Foreskin melanocyte (primary cell): ENCODE measurements at places on chromosomes 2 and 18.
A peak's percentile ranks its signal among the peaks of the same experiment; 100 is the strongest.

DNA sequence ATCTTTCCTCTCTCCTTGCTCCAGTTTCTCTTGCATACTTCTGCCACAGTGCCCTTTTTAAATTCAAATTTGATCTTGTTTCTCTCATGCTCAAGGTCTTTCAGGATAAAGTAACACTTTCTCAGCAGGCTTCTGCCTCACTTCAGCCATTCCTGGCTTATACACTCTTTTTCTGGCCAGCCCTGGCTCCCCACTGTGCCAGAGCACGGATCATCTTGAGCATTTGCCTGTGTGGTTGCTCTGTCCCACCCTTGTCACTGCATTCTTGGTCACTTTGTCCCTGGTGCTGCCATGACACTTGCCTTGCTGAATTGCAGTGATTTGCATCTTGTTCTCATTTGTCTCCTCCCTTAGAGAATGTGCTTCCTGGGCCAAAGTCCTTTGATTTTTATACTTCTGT lies 634.3 kb downstream of the TMEM182 start:
- DNase-seq = no peak

- DNase-seq = no peak
These were observed 676.2 kb downstream of the ZEB2 start for GRCh38 chr2:143843686-143844085.

DNA sequence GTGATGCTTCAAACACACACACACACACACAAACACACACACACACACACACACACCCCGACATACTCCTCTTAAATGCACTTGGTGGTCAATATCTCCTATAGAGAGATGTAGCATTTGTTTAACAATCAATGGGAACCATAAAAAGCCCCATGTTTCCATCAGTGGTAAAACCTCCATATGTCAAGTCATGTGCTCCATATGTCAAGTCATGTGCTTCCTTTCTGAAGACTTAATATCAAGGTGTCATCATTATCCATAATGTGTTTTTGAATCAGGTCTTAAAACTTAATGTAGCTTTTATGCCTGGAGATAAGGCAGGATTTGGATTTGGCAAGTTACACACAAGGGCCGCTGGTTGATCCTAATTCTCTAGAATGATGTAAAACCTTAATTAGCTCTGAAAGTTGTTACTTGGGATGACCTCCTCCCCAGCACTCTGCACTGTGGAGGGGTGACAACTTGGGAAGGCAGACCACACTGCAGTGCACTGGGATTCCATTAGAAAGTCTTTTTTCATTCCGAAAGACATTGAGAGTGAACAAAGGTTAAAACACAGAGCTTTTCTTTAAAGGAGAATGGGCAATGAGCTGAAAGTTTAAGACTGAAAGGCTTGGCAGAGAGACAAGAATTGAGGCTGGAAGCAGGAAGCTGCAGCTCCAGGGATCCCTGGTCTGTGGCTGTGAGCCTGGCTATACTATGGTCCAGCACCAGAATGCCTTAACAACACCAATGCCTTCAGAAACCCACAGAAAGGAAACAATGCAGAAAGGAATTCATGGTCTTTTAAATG lies 26.4 kb downstream of the ALK start:
- peak; percentile 33 for DNase-seq

GRCh38 chr2:137964066-137964858 lies at the start of gene HNMT:
Gene HNMT (plus strand): TSS chr2:137964473. CDS start chr2:137964492, 19 bp downstream.
- DNase-seq = peak; percentile 82

GRCh38 chr2:10195278-10196109 lies 73.0 kb downstream of the RRM2 start:
- no peak for DNase-seq

- no peak for DNase-seq
These were observed 59.0 kb downstream of the SPRED2 start for GRCh38 chr2:65373365-65373918.

GRCh38 chr2:19048593-19049266 lies 309.7 kb downstream of the OSR1 start:
- no peak for DNase-seq

DNA sequence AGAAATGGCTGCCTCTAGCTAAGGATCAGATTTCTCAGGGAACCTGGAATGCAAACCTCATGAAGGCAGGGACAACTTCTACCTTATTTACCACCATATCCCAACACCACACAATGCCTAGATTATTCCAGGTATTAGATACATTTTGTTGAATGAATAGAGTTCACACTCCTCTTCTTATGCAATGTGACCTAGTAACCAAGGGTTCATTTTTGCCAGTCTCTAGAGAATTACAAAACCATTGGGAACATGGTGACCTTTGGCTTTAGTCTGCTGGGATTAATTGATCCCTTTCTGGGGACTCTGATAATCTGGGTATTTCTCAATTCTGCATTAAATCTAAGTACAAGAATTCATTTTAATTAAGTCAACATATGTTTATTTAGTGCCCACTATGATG lies 35.2 kb upstream of the SERTAD2 start:
- no peak for DNase-seq

GRCh38 chr18:23673725-23674124 lies 11.0 kb upstream of the ANKRD29 start:
- no peak for DNase-seq

DNA sequence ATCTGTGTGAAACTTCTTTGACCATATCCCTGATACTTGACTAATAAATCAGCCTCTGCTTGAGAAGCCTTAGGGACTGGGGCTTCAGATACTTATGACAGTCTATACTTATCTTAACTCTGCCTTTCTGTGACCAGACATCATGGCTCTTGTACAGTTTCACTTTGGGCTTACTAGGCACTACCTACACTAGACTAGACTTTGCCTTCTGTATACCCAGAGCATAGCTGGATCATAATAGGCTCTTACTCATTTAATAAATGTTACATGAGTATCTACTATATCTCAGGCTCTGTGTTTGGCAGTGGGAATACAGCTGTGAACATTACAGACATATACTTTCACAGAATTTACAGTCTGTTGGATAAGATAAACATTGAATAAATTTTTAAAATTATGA lies 9.0 kb downstream of the UGP2 start:
- DNase-seq = no peak

DNA sequence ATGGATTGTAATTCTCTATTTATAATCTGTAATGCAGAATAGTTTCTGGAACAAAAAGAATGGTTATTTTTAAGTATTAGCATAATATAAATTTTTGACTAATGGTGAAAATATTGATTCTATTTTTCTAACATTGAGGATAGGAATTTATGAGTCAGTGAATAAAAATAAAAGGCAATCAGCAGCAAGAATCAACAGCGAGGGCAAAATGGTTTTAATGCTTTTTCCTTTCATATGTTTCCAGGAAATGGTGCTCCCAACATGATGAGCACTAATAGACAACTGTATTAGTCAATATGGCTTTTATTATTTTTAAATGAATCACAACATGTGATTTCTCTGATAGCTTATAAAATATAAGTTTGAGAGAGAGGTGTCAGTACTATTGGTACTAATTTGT lies 90.7 kb upstream of the TFPI start:
- DNase-seq = no peak

DNA sequence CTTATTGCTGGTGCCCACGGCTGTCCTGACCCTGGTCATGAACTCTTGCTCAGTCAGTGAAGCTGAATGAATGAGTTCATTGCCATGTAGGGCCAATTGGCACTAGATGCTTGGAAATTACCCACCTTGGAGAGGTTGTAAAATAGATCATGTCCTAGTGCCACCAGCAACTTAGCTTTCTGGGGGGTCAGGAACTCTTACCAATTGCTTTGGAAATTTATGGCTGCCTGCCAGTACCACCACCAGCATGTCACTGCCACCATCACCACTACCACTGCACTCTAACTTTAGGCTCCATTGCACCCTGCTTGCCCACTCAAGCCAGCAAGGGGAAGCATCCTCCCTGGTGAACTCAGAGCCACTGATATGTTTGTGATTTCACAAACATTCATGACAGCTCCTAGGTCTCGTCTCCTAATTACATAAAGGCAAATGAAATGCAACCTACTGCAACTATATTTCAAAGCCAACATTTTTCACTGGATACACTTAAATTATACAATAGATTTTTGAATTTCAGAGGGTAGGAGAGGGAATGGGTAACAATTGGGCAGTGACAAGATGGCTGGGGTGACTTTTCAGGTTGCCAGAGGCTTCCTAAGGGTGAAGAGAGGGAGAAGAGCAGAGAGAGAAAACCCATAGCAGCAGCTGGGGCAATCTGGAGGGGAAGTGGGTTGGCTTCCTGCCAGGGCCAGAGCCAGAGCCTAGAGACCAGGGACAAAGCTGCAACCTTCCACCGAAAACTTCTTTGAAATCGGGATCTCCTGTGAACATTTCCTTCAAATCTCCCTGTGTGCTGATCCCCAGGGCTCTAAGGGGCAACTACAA lies 3.5 kb upstream of the EMILIN1 start:
- DNase-seq = peak; percentile 21
